ENCODE measurements at places on chromosomes 7 and 10. TPM values are rescaled to one million over a fixed set of nuclear protein-coding genes. Genes with fewer than 3 reads are reported as not detected.

DNA sequence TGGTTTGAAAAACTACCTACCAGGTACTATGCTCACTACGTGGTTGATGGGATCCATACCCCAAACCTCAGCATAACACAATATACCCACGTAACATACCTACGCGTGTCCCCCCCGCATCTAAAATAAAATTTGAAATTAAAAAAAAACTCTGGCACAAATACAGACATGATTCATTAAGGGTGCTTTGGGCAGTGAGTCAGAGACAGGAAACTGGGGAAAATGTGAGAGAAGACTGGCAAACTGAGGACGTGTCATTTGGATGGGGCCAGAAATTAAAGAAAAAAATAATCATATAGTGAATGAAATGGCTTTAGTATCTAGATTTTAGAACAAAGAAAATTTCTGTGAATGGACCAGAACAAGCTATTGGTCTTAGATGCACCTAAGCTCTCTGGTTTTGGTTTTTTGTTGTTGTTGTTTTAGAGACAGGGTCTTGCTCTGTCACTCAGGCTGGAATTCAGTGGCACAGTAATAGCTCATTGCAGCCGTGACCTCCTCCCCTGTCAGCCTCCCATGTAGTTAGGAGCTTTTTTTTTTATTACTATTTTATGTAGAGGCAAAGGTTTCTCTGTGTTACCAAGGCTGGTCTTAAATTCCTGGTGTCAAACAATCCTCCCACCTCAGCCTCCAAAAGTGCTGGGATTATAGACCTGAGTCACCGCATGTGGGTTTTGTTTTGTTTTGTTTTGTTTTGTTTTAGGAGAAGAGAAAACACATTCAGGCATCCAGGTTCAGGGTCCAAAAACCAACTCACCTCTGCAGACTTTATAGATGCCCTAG lies 5.9 kb upstream of the PRSS58 start:
- no peaks in the 10 kb centered on the region for H3K36me3 ChIP-seq
- no peak overlapping the region for H3K27ac ChIP-seq
- H3K4me3 ChIP-seq, result no peak overlapping the region
- peak; percentile 1 for DNase-seq
- H3K27me3 ChIP-seq, result no peaks in the 10 kb centered on the region
- H3K4me1 ChIP-seq, result no peaks in the 10 kb centered on the region

DNA sequence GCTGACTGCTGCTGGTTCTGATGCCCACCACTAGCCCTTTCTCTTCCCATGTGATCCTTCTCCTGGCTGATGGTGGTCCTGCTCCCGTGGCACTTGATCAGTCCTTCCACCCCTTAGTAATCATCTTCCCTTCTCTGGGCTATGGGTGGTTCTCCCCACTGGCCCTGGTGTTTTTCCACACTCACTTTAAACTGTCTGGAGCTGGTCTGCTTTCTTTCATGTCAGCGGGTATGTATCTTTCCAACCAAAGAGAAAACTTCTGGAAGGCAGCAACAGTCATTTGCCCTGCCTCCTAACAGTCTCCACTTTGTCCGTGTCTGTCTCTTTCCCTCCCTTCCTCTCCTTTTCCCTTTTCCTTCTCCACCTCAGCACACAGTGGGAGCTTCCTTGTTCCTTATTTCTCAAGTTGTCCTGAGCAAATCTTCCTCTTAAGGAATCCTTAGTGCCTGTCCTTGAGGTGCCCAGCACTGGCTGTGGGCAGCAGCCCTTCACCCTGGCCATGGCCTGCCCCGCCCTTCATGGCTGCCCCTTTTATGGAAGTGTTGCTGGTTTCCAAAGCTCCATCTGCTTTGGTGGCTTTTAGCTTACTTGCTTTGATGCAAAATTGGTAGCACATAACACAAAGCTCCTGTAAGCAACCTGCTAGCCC lies 189.0 kb downstream of the TCF7L2 start:
- peaks cover under 1% of the 10 kb centered on the region for H3K4me1 ChIP-seq
- H3K27me3 ChIP-seq, result peaks cover 1% of the 10 kb centered on the region
- H3K4me3 ChIP-seq, result no peak overlapping the region
- H3K27ac ChIP-seq, result no peak overlapping the region
- DNase-seq, result no peak

Gene ENO4
- total RNA-seq, result not detected

Gene ZNF804B
- total RNA-seq, result not detected

Data from HFFc6 (cell line).